ENCODE measurements at places on chromosomes 2 and 18. TPM values are rescaled to one million over a fixed set of nuclear protein-coding genes. Genes with fewer than 3 reads are reported as not detected.

- no peaks in the 10 kb centered on the region for H3K36me3 ChIP-seq
- no peak for DNase-seq
- H3K4me3 ChIP-seq = no peak overlapping the region
- H3K27ac ChIP-seq = no peak overlapping the region
- H3K27me3 ChIP-seq = no peaks in the 10 kb centered on the region
- H3K4me1 ChIP-seq = peaks cover 4% of the 10 kb centered on the region
Observed at GRCh38 chr18:7926526-7926925, 359.4 kb downstream of the PTPRM start.

- H3K4me1 ChIP-seq = peaks cover 35% of the 10 kb centered on the region
- H3K27ac ChIP-seq = no peak overlapping the region
- no peak overlapping the region for H3K4me3 ChIP-seq
- H3K27me3 ChIP-seq = no peaks in the 10 kb centered on the region
Observed at GRCh38 chr2:217451666-217452065, 551.1 kb downstream of the TNS1 start.

- H3K27ac ChIP-seq = no peak overlapping the region
- H3K4me3 ChIP-seq = no peak overlapping the region
- DNase-seq = no peak
- H3K27me3 ChIP-seq = no peaks in the 10 kb centered on the region
- H3K36me3 ChIP-seq = peaks cover 4% of the 10 kb centered on the region
Observed at GRCh38 chr18:35084494-35085449, 43.6 kb downstream of the MAPRE2 start.

GRCh38 chr2:240231838-240232244, 91.4 kb upstream of the OTOS start:
- peaks cover 11% of the 10 kb centered on the region for H3K4me1 ChIP-seq
- no peak overlapping the region for H3K4me3 ChIP-seq
- no peak for DNase-seq
- H3K36me3 ChIP-seq = no peaks in the 10 kb centered on the region
- H3K27me3 ChIP-seq = peaks cover 2% of the 10 kb centered on the region

GRCh38 chr2:109087055-109087663, 41.8 kb upstream of the SH3RF3 start:
- H3K4me1 ChIP-seq = no peaks in the 10 kb centered on the region
- no peak overlapping the region for H3K4me3 ChIP-seq
- peaks cover 5% of the 10 kb centered on the region for H3K27me3 ChIP-seq
- no peak for DNase-seq
- peaks cover 6% of the 10 kb centered on the region for H3K36me3 ChIP-seq

DNA sequence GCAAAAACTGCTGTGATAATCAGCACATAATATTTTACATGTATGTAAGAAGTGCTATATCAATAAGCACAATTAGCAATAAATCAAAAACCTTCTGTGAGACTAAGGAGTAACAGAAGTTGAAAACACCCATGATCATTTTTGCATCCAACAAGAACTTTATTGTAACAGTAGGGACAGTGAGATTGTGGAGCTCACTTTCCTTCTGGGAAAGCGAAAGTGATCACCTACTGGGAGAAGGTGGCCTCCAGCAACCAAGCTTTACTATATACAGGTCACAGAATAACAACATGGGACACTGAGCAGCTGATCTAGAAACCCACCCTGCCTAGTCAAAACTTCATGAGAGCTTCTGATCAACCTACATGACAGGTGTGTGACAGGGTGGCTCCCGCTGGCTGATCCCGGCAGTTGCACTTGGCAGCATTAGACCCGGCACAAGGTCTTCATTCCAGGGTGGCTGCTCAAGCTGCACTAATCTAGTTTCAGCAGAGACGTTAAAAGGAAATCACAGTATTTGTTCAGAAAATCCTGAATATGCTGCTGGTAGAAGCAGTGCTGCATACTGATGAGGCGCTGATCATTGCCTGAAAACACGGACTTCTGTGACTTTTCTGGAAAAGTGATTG, 63.5 kb upstream of the ARL5A start:
- no peak overlapping the region for H3K27ac ChIP-seq
- no peaks in the 10 kb centered on the region for H3K27me3 ChIP-seq
- H3K36me3 ChIP-seq = peaks cover 8% of the 10 kb centered on the region
- no peak overlapping the region for H3K4me3 ChIP-seq
- H3K4me1 ChIP-seq = peaks cover 10% of the 10 kb centered on the region

GRCh38 chr2:128261245-128262128, 57.2 kb downstream of the HS6ST1 start:
- H3K4me1 ChIP-seq = peaks cover 23% of the 10 kb centered on the region
- H3K4me3 ChIP-seq = peak overlapping the region; percentile 53
- peak overlapping the region; percentile 96 for H3K27ac ChIP-seq
- H3K36me3 ChIP-seq = peaks cover 4% of the 10 kb centered on the region
- H3K27me3 ChIP-seq = no peaks in the 10 kb centered on the region
- DNase-seq = no peak

GRCh38 chr2:241373446-241373845, 17.4 kb downstream of the FARP2 start:
- H3K27me3 ChIP-seq = no peaks in the 10 kb centered on the region
- H3K4me3 ChIP-seq = no peak overlapping the region
- DNase-seq = no peak
- no peak overlapping the region for H3K27ac ChIP-seq
- H3K36me3 ChIP-seq = no peaks in the 10 kb centered on the region
- H3K4me1 ChIP-seq = no peaks in the 10 kb centered on the region

DNA sequence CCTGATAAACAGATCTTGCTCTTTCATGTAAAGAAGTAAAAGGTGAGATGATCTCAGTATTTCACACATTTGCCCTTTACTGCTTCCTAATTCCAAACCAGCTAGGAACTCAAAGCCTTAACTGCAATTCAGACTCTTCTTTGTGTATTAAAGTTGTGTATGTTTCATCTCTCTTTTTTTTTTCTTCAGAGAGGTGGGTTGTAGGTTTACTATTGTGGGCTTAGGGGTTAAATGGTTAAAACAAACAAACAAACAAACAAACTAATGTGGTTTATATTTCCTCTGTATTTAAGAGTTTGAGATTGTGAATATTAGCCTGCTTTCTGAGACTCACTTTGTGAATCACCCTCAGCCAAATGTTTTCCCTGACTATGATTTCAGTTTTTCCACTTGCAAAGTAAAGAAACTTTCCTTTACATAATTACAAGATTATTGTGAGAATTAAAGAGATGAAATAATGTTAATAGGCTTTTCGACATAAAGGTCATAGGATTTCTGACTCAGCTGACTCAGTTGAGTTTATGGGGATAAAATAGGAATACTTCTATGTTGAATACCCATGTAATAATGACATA, 2.8 kb downstream of the GULP1 start:
- H3K27me3 ChIP-seq = peaks cover 3% of the 10 kb centered on the region
- H3K4me3 ChIP-seq = peak overlapping the region; percentile 100
- no peak for DNase-seq
- peak overlapping the region; percentile 99 for H3K27ac ChIP-seq
- H3K4me1 ChIP-seq = peaks cover 54% of the 10 kb centered on the region
- peaks cover 6% of the 10 kb centered on the region for H3K36me3 ChIP-seq

GRCh38 chr2:98948956-98949739, 13.1 kb upstream of the CRACDL start:
- H3K36me3 ChIP-seq = no peaks in the 10 kb centered on the region
- peak overlapping the region; percentile 59 for H3K27ac ChIP-seq
- H3K4me3 ChIP-seq = no peak overlapping the region

- H3K4me3 ChIP-seq = no peak overlapping the region
- peaks cover 4% of the 10 kb centered on the region for H3K27me3 ChIP-seq
- no peaks in the 10 kb centered on the region for H3K4me1 ChIP-seq
Observed at GRCh38 chr18:59851784-59852399, 47.9 kb upstream of the PMAIP1 start.

The IL1B gene
- not detected for total RNA-seq

The C2orf80 gene
- total RNA-seq = 1.0 TPM

The GALR1 gene
- total RNA-seq = not detected

The LHCGR gene
- 0.12 TPM for total RNA-seq

The VPS4B gene
- 34.2 TPM for total RNA-seq

The CSRNP3 gene
- total RNA-seq = 28.4 TPM

The XDH gene
- total RNA-seq = 1.5 TPM

The ASB18 gene
- not detected for total RNA-seq

The NR4A2 gene
- 7.8 TPM for total RNA-seq
